ENCODE measurements at places on chromosomes 1 and 21. TPM values are rescaled to one million over a fixed set of nuclear protein-coding genes. Genes with fewer than 3 reads are reported as not detected.
A peak's percentile ranks its signal among the peaks of the same experiment; 100 is the strongest.

The MAB21L3 gene
- not detected for total RNA-seq

The NCAM2 gene
- total RNA-seq: 1.4 TPM

The C1orf115 gene
- total RNA-seq: 15.8 TPM

The BRINP3 gene
- not detected for total RNA-seq

The FAM43B gene
- not detected for total RNA-seq

The RHD gene
- not detected for total RNA-seq

The OR2AK2 gene
- total RNA-seq: not detected

The PCSK9 gene
- 0.23 TPM for total RNA-seq

The EFCAB14 gene
- total RNA-seq: 81.7 TPM

The ST6GALNAC5 gene
- not detected for total RNA-seq

The KNCN gene
- not detected for total RNA-seq

The SHISAL2A gene
- total RNA-seq: not detected

The SLAMF8 gene
- not detected for total RNA-seq

The GIPC2 gene
- total RNA-seq: 9.6 TPM

The VSIG8 gene
- not detected for total RNA-seq

The TDRD10 gene
- 6.1 TPM for total RNA-seq

- no peak for DNase-seq
- no peaks in the 10 kb centered on the region for H3K4me1 ChIP-seq
- no peaks in the 10 kb centered on the region for H3K36me3 ChIP-seq
Observed at GRCh38 chr1:7850786-7851185, 2.1 kb downstream of the UTS2 start.

- H3K4me3 ChIP-seq: no peak overlapping the region
- no peak for DNase-seq
- H3K27ac ChIP-seq: no peak overlapping the region
- no peaks in the 10 kb centered on the region for H3K4me1 ChIP-seq
- H3K36me3 ChIP-seq: peaks cover 3% of the 10 kb centered on the region
- no peaks in the 10 kb centered on the region for H3K27me3 ChIP-seq
Observed at GRCh38 chr1:36276688-36277087, 29.5 kb upstream of the SH3D21 start.

DNA sequence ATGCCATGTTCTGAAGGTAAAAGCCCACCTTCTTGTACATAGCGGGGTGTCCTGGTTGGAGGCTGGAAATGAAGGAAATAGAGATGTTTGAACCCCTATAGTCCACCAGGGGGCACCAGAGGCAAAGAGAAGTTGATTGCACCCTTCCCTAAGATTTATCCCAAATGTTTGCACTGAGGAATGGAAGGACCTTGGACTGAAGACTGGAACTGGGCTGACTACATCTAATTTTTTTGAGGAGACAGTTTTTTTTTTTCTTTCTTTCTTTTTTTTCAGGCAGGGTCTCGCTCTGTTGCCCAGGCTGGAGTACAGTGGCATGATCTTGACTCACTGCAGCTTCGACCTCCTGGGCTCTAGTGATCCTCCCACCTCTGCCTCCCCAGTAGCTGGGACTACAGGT, 55.3 kb upstream of the EIF4G3 start:
- H3K4me3 ChIP-seq: no peak overlapping the region
- peaks cover 40% of the 10 kb centered on the region for H3K36me3 ChIP-seq
- H3K4me1 ChIP-seq: no peaks in the 10 kb centered on the region

- no peak for DNase-seq
- no peak overlapping the region for H3K27ac ChIP-seq
- no peaks in the 10 kb centered on the region for H3K27me3 ChIP-seq
- peaks cover 13% of the 10 kb centered on the region for H3K4me1 ChIP-seq
Observed at GRCh38 chr1:203655671-203656070, 29.0 kb downstream of the ATP2B4 start.

DNA sequence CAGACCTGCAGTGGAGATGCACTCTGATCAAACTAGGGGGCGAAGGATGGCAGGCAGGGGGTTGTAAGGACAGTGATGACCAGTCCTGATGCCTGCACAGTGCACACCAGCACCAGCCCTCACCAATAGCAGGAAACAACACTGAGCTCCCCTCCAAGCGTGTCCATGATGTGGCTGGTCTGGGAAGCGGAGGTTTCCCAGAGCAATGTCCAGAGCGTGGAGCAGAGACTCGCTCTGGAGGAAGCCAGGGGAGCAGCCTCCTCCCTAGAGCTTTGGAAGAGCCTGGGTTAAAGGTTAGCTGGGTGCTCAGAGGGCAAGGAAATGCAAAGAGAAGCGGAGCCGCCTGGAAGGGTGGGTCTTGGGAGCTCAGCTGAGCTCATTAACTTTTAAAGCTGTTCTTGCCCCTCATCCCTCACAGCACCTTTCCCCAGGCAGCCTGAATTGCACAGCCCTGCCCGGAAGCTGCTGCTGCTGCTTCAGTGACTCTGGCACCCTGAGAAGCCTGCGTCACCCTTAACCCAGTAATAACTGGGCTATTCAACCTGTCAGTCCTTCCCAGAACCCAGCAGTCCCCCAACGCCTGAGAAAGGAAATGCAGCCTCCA, 162.2 kb upstream of the RAB4A start:
- no peak overlapping the region for H3K4me3 ChIP-seq
- H3K27me3 ChIP-seq: no peaks in the 10 kb centered on the region
- no peaks in the 10 kb centered on the region for H3K4me1 ChIP-seq
- H3K27ac ChIP-seq: no peak overlapping the region
- DNase-seq: no peak

DNA sequence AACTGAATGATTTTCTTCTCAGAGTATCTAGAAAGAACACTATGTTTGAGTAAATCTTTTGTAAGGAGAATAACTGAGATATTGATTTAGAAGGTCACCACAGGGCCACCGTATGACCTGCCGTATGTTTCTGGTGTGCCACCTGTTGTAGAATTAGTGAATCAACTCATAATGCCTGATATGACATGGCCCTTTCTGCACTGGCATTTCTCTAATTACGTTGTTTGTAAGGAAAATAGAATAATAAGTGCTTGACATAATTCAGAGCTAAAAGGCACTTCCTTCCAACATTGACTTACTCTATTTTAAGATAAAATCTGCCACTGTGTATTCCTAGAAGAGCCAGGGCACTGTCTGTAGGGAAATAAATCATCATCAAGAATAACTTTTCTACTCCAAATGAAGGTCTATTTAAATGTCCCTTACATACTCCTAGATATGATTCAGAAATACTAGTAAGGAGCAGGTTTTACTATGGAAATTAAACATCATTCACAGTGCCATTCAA, 101.7 kb downstream of the PHTF1 start:
- peaks cover 15% of the 10 kb centered on the region for H3K4me1 ChIP-seq
- DNase-seq: peak; percentile 3
- H3K27ac ChIP-seq: no peak overlapping the region
- no peaks in the 10 kb centered on the region for H3K27me3 ChIP-seq

- peaks cover 10% of the 10 kb centered on the region for H3K4me1 ChIP-seq
- no peak overlapping the region for H3K27ac ChIP-seq
- H3K36me3 ChIP-seq: no peaks in the 10 kb centered on the region
- H3K4me3 ChIP-seq: no peak overlapping the region
Observed at GRCh38 chr1:211526101-211526500, 34.1 kb upstream of the RD3 start.

DNA sequence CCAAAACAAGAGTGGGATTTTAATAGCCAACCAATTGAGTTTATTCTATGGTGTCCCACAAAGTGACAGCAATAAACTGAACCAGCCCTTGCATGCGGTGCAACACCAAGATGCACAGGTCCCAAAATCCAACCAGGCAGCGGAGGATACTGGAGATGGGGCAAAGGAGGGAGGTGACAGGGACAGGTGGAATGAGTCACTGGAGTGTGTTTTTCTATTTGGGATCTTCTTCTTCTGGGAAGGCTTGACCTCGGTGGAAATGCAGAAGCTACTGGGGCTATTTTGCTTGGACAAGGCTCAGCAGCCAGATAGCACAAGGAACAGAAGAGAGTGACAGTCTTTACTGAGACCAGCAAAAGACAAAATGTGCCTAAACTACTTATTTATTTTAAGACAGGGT, 97.5 kb downstream of the PLXNA2 start:
- peaks cover 8% of the 10 kb centered on the region for H3K4me1 ChIP-seq
- H3K27ac ChIP-seq: no peak overlapping the region
- no peak overlapping the region for H3K4me3 ChIP-seq
- H3K36me3 ChIP-seq: peaks cover 16% of the 10 kb centered on the region
- no peak for DNase-seq

GRCh38 chr1:151827853-151828252, 3.7 kb downstream of the RORC start:
- H3K27me3 ChIP-seq: no peaks in the 10 kb centered on the region
- H3K27ac ChIP-seq: no peak overlapping the region
- no peak for DNase-seq
- no peaks in the 10 kb centered on the region for H3K36me3 ChIP-seq
- peaks cover 11% of the 10 kb centered on the region for H3K4me1 ChIP-seq
- no peak overlapping the region for H3K4me3 ChIP-seq

- H3K4me1 ChIP-seq: peaks cover 17% of the 10 kb centered on the region
- H3K27me3 ChIP-seq: no peaks in the 10 kb centered on the region
- H3K4me3 ChIP-seq: no peak overlapping the region
Observed at GRCh38 chr1:198558402-198558801, 17.9 kb upstream of the ATP6V1G3 start.

GRCh38 chr21:30880914-30881313, 466 bp downstream of the KRTAP11-1 start:
- DNase-seq: no peak
- H3K4me3 ChIP-seq: no peak overlapping the region
- no peaks in the 10 kb centered on the region for H3K27me3 ChIP-seq
- H3K4me1 ChIP-seq: no peaks in the 10 kb centered on the region
- no peak overlapping the region for H3K27ac ChIP-seq

- DNase-seq: peak; percentile 8
- H3K27ac ChIP-seq: no peak overlapping the region
- H3K4me1 ChIP-seq: peaks cover 7% of the 10 kb centered on the region
- H3K36me3 ChIP-seq: no peaks in the 10 kb centered on the region
- no peak overlapping the region for H3K4me3 ChIP-seq
Observed at GRCh38 chr21:44049182-44049581, 37.1 kb downstream of the TRAPPC10 start.

GRCh38 chr1:84436876-84437655, 38.8 kb downstream of the DNASE2B start:
- H3K4me3 ChIP-seq: no peak overlapping the region
- DNase-seq: no peak
- no peak overlapping the region for H3K27ac ChIP-seq

- DNase-seq: no peak
- no peak overlapping the region for H3K27ac ChIP-seq
- H3K4me3 ChIP-seq: no peak overlapping the region
Observed at GRCh38 chr1:17594690-17595601, 55.4 kb downstream of the ARHGEF10L start.

GRCh38 chr21:35226968-35227744, 178.1 kb upstream of the RUNX1 start:
- no peaks in the 10 kb centered on the region for H3K36me3 ChIP-seq
- no peak overlapping the region for H3K27ac ChIP-seq
- H3K4me3 ChIP-seq: no peak overlapping the region

DNA sequence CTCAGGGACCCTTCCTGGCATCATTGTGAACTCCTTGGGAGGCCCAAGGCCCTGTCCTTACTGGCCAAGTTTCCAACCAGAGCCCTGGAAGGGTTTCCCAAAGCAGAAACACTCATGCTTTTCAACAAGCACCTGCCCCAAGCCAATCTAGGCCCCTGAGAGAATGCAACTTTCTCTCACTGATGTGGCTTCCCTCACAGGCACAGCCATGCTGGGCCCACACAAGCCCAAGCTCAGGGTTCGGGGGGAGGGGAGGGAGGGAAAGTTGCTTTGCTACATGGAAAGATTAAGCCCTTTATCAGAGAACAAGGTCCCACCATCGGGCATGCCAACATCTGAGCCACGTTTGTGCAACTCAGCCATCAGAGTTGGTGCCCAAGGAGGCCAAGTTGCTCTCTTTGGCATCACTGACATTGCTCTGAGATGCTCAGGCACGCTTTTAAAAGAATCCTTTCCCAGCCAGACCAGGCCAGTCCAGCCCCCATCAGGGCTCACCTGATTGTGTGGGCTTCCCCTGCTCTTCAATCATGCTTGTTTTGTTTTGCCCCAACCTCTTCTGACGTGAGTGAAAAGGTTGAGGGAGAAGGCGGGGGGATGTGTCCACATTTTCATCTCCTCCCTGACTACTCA, 43.5 kb downstream of the RIMS3 start:
- H3K4me1 ChIP-seq: no peaks in the 10 kb centered on the region
- no peak for DNase-seq
- no peak overlapping the region for H3K4me3 ChIP-seq
- peaks cover 18% of the 10 kb centered on the region for H3K27me3 ChIP-seq

DNA sequence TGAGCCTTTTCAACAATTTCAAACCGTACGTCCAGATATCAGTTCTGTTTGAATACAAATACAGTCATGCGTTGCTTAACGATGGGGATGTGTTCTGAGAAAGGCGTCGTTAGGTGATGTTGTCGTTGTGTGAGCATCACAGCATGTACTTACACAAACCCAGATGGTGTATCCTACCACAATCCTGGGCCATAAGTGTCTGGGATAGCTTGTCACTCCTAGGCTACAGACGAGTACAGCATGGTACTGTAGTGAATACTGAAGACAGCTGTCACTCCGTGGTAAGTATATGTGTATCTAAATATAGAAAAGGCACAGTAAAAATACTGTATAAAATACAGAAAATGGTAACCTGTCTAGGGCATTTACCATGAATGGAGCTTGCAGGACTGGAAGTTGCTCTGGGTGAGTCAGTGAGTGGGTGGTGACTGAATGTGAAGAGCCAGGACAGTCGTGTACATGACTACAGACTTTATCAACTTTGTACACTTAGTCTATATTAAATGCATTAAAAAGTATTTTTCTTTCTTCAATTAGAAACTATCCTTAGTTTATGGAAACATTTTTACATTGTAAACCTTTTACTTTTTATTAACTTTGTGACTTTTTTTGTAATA, 10.5 kb upstream of the OR2W3 start:
- H3K27ac ChIP-seq: no peak overlapping the region
- H3K27me3 ChIP-seq: no peaks in the 10 kb centered on the region
- DNase-seq: no peak
- no peaks in the 10 kb centered on the region for H3K36me3 ChIP-seq
- no peak overlapping the region for H3K4me3 ChIP-seq

GRCh38 chr1:184158896-184159681, 107.6 kb downstream of the TSEN15 start:
- no peaks in the 10 kb centered on the region for H3K27me3 ChIP-seq
- no peak overlapping the region for H3K27ac ChIP-seq
- DNase-seq: no peak

GRCh38 chr1:184520336-184520735, 133.5 kb downstream of the C1orf21 start:
- no peak for DNase-seq
- no peaks in the 10 kb centered on the region for H3K4me1 ChIP-seq
- H3K4me3 ChIP-seq: no peak overlapping the region
- no peaks in the 10 kb centered on the region for H3K27me3 ChIP-seq

DNA sequence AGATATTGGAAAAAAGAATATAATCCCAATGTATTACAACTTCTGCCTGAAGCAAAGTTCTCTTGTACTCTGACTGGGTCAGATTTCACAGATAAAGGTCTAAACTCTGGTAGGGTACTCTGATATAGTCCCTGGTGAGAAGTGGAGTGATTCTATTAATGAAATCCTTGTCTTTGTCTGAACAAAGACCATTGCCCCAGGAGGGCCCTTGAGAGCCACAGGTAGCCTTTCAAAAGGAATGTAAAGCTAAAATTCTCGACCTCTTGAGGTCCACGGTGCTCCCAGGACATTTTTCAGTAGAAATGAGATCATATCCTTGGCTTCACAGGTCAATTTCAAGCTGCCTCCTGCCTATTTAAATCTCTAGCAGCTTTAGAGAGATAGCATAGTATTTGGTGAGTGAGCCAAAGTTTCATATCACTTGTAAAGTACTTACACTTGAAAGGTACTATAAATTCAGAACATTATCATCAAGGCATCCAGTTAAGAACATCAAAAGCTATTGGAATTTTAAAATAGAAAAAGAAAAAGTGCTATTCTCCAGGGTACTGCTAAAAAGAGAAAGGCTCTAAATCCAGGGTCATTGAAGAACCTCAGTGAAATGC, 10.1 kb downstream of the TNNI3K start:
- H3K36me3 ChIP-seq: no peaks in the 10 kb centered on the region
- H3K4me1 ChIP-seq: no peaks in the 10 kb centered on the region
- H3K27ac ChIP-seq: no peak overlapping the region
- no peak overlapping the region for H3K4me3 ChIP-seq
- H3K27me3 ChIP-seq: no peaks in the 10 kb centered on the region

All from endothelial cell of umbilical vein (primary cell).